Esophagus muscularis mucosa (tissue), 4 donors: ENCODE measurements at places on chromosomes 5 and 9. TPM values are rescaled to one million over a fixed set of nuclear protein-coding genes. Genes with fewer than 3 reads are reported as not detected.

Gene CD14
- 69.1 TPM for total RNA-seq

DNA sequence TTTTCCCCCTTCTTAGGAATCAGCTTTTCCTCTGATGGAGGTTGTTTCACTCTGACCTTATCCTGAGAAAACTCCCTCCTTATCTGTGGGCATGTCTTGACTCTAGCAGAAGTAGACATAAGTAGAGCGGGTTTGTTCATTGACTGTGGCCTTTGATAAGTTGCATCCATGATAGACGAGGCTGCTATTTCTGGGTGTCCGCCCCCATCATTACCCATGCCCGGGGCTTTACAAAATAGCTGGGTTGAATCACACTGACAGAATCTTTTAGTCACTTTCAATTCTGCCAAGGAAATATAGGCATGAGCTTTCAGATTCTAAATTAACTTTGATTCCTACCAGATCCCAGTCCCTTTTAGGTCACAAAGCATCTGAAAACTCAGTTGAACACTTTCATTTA, 223.8 kb downstream of the SEC61B start:
- H3K4me3 ChIP-seq: no peak overlapping the region
- H3K4me1 ChIP-seq: peaks cover 17% of the 10 kb centered on the region
- peak overlapping the region; percentile 36 for H3K27ac ChIP-seq
- no peaks in the 10 kb centered on the region for H3K27me3 ChIP-seq
- DNase-seq: peak; percentile 57

GRCh38 chr5:96151891-96152290, 190.2 kb upstream of the ELL2 start:
- no peaks in the 10 kb centered on the region for H3K4me1 ChIP-seq
- no peaks in the 10 kb centered on the region for H3K36me3 ChIP-seq
- no peaks in the 10 kb centered on the region for H3K27me3 ChIP-seq
- H3K4me3 ChIP-seq: no peak overlapping the region
- H3K27ac ChIP-seq: no peak overlapping the region

Gene FOXD4L6
- not detected for total RNA-seq

GRCh38 chr9:97109194-97109811, 70.4 kb upstream of the CTSV start:
- no peak for DNase-seq
- no peaks in the 10 kb centered on the region for H3K36me3 ChIP-seq
- H3K4me3 ChIP-seq: no peak overlapping the region
- no peak overlapping the region for H3K27ac ChIP-seq
- H3K4me1 ChIP-seq: no peaks in the 10 kb centered on the region
- H3K27me3 ChIP-seq: no peaks in the 10 kb centered on the region

Gene CCL21
- 271 TPM for total RNA-seq

GRCh38 chr9:104448036-104448435, 56.0 kb upstream of the OR13F1 start:
- no peaks in the 10 kb centered on the region for H3K4me1 ChIP-seq
- H3K36me3 ChIP-seq: no peaks in the 10 kb centered on the region
- H3K27me3 ChIP-seq: no peaks in the 10 kb centered on the region

GRCh38 chr9:88747768-88748167, 212.8 kb downstream of the NXNL2 start:
- peaks cover 27% of the 10 kb centered on the region for H3K4me1 ChIP-seq
- H3K27me3 ChIP-seq: no peaks in the 10 kb centered on the region
- peak overlapping the region; percentile 74 for H3K27ac ChIP-seq
- H3K4me3 ChIP-seq: no peak overlapping the region
- DNase-seq: peak; percentile 93

Gene CETN3
- 8.7 TPM for total RNA-seq

DNA sequence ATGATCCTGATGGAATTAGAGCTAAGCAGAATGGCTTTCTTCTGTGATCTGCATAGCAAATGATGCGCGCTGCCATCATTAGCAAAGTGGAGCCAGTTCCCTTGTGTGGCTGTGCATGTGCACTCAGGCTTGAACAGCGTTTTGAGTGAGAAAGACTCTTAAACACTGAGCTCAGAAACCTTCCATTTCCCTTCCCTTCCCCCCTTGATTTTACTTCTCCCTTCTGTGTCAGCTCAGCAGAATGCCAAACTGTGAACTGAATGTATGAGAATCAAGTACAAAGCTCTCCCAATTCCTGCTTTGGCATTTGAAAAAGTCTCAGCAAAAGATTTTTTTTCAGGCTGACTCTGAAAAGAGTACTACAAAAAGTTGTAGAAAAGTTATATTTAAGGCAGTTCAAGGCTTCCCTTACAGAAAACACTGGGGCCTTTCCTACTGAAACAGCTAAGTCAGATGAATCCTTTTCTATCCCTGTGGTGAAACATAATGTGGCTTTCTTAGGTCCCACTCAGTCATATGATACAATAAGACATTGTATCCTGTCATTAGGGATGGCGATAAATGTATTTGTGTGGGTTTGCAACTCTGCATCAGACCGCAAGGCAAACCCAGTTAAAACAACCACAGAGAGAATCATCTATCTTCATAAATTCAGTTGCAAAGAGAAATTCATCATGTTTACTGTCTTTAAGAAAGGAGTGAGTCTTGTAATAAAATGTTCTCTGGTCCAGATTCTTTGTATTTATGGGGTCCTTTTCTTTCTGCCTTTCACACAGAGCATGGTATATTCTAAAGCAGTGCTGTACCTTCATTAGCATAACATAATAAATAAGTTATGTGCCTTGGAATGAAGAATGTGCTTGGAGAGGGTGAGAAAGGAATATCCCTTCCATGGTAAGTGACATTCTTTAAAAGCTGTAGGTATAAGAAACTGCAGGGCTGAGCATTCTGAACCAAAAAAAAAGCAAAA, 222.6 kb downstream of the CAAP1 start:
- peaks cover 32% of the 10 kb centered on the region for H3K4me1 ChIP-seq
- no peaks in the 10 kb centered on the region for H3K36me3 ChIP-seq
- H3K4me3 ChIP-seq: no peak overlapping the region
- H3K27me3 ChIP-seq: no peaks in the 10 kb centered on the region

DNA sequence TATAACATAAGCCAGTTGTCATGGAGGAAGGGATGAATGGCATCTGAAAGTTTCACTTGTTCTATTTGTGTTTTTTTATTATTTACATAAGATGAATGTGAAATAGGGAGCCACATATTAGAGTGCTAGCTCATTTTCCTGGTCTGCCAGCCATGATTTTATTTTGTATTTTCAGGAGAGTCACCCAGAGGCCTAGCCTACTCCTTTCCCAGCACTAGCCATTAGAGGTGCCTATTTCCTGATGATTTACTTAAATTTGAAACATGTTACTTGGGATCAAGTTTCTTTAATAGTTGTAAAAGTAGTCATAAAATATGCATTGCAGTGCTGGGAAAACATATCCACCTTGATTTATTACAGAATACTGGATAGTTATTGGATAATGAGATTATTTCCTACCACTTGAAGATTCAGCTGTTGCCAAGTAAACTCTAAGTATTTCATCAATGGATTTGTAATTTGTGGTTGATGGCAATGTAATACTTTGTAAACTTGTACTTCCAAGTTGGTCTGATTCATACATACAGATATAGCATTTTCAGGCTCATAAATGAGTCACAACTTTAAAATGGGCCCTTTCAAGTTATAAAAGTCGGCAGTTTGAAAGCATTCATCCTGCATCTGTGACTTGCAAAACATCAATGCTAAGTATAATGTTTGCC, 50.8 kb downstream of the KCNN2 start:
- no peak overlapping the region for H3K4me3 ChIP-seq
- H3K36me3 ChIP-seq: no peaks in the 10 kb centered on the region
- H3K27ac ChIP-seq: no peak overlapping the region
- no peak for DNase-seq

GRCh38 chr5:87541033-87541432, 128.3 kb upstream of the CCNH start:
- no peaks in the 10 kb centered on the region for H3K27me3 ChIP-seq
- H3K36me3 ChIP-seq: no peaks in the 10 kb centered on the region
- DNase-seq: no peak
- no peak overlapping the region for H3K4me3 ChIP-seq

DNA sequence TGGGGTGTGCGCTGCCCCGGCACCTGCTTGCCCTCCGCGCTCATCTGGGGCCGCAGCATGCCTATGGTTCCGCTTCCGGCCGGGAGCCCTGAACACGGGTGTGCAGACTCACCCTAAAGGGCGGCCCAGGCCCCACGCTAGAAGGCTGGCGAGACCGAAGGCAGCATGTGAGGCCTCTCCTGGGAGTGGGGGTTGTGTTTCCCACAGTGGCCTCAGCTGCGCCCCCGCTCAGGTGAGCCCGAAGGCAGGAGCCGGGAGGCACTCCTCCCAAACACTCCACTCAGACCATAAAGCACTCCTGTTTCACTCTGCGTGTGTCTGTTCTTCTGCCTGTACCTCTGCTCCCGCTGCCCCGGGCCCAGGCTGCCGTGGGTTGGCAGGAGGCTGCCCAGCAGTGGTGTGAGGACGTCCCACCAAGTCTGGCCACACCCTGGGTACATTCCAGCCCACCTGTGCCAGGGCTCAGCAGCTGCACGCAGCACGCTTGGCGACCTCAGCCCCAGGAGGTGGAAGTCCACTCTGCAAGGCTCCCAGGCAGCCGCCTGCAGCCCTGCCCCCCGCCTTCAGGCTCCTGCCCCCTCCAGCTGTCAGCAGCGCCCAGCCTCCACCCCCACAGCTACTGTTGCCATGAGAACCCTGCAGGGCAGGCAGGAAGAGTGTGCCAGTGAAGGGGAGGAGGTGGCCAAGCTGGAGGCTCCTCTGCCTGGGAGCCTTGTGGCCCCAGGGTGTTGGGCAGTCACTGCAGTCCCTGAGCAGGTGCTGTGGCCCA, 1.2 kb upstream of the AJM1 start:
- no peak overlapping the region for H3K4me3 ChIP-seq
- no peak for DNase-seq
- H3K27ac ChIP-seq: no peak overlapping the region
- peaks cover 24% of the 10 kb centered on the region for H3K27me3 ChIP-seq

Gene GHR
- 9.1 TPM for total RNA-seq

- no peak overlapping the region for H3K27ac ChIP-seq
- no peaks in the 10 kb centered on the region for H3K4me1 ChIP-seq
- no peaks in the 10 kb centered on the region for H3K27me3 ChIP-seq
- no peaks in the 10 kb centered on the region for H3K36me3 ChIP-seq
- no peak for DNase-seq
Observed at GRCh38 chr9:26809795-26810194, 82.8 kb downstream of the CAAP1 start.

DNA sequence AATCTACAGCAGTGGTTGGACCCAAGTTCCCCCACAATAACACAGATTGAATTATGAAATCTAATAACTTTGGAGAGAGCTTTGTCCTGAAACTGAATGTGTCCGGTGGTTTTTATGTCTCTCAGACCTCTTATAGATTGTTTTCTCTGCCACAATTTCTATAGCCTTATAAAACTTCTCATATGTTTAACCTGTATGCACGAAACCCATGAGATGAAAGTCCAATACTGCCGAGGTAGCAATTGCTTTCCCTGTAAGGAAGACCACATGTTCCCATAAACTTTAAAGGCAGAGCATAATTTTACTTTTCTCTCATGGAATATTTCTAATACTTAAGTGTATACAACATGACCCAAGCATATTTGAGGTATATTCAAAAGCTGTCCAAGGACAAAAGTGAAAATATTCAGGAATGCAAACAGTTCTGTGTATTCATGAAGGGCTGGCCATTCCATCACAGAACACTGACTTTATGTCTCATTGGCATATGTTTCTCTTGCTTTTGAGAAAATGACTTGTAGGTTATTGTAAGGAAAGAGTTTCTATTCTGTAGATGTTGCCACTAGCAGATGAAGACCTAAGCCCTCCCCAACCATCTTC, 94.4 kb upstream of the TLE4 start:
- H3K27ac ChIP-seq: no peak overlapping the region
- H3K4me3 ChIP-seq: no peak overlapping the region
- DNase-seq: no peak
- H3K27me3 ChIP-seq: no peaks in the 10 kb centered on the region
- H3K36me3 ChIP-seq: no peaks in the 10 kb centered on the region
- no peaks in the 10 kb centered on the region for H3K4me1 ChIP-seq
